ENCODE measurements at places on chromosomes 16 and 17.
A peak's percentile ranks its signal among the peaks of the same experiment; 100 is the strongest.

DNA sequence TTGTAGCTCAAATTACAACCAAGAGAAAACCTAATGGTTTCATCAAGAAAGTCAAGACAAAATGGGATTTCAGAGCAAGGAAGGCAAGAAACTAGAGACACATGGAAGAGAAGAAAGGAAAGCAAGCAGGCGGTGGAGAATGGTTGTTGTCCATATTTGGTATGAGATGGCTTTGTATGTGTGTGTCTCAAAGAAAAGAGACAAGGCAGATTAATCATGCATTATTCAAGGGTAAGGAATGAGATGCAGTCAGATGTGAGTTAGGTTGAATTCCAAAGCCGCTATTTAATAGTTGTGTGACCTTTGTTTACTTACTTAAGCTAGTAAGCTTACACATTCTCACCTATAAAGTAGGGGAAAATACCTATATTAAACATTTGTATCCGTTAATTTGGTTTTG, 1029.6 kb downstream of the CDH11 start:
- no peak for DNase-seq

GRCh38 chr17:61323003-61323908, 76.4 kb upstream of the TBX2 start:
- DNase-seq, result peak; percentile 22

DNA sequence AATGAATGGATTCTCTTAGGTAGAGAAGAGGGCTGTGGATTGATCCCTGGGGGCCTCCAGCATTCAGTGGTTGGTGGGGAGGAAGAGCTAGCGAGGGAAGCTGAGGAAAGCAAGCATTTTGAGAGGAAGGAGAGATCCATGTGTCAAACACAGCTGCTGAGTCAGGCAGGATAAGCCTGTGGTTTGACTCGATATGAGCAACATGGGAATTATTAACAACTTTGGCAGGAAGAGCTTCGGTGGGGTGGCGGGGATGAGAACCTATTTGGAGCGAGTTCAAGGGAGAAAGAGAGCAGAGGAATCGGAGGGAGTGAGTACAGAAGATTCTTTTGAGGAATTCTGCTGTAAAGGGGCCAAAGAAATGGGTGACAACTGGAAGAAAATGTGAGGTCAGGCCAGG, 59.5 kb upstream of the CDC42EP4 start:
- DNase-seq, result no peak

- no peak for DNase-seq
These were observed 111.8 kb upstream of the CRHR1 start for GRCh38 chr17:45672301-45672700.

- DNase-seq, result no peak
These were observed 873 bp downstream of the NPLOC4 start for GRCh38 chr17:81635973-81636504.

GRCh38 chr17:4365628-4366326, 698 bp downstream of the UBE2G1 start:
- peak; percentile 43 for DNase-seq

DNA sequence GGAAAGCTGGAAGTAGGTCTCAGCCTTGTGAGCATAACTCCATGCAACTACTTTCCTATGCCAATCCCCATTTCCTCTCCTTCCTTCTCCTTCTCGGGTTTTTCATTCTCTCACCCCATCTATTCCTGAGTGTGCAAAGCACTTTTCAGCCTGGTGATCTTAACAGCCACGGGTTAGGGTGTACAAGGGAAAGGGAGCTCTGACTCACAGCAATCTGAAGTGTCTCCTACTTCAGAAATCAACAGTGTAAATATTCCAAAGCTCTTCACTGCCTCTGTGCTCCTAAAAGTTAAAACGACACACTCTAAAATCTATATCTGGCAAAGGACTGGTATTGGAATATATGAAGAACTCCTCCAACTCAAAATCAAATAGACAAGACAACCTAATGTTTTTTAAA, 268.0 kb upstream of the IRX3 start:
- DNase-seq, result no peak

DNA sequence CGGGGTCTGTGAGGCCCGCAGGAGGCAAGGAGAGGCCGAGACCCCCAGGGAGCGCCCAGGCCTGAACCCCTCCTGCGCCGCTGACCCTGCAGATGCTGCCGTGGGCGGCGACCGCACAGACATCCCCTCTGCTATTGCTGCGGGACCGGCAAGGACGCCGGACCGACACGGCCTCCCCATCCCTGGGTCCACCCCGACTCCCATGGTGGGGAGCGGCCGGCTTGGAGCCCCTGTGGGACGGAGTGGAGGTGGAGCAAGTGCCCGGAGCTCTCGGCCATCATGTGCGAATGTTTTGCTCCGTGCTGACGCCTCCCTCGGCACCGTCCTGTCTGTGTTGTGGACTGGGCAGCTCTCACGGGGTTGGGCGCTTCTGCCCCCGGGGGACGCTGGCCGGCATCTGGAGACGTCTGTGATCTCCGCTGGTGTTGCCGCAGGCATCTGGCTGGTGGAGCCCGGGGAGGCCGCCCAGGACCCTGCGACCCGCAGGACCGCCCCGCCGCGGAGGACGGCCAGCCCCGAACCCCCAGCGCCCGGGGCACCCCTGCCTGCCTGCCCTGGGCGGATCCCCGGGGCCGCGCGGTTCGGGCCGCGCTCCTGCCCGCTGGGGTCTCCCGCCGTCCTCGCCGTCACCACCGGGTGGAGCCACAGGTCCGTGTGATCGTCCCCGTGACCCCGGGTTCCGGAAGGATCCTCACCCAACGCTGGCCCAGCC, 12.8 kb upstream of the GNG13 start:
- DNase-seq, result peak; percentile 45

GRCh38 chr16:2511996-2512734, 1.6 kb upstream of the ATP6V0C start:
- no peak for DNase-seq

GRCh38 chr17:47615766-47616424, 33.8 kb upstream of the KPNB1 start:
- DNase-seq, result no peak

- no peak for DNase-seq
These were observed 126.9 kb upstream of the WSCD1 start for GRCh38 chr17:5943232-5943631.

Measured in psoas muscle (tissue), 8 donors.